Activated CD4-positive, alpha-beta T cell treated with anti-CD3 and anti-CD28 coated beads, Interleukin-2, Interleukin-4, amounts not matched to agents 100 ng/mL and 50 ng/mL, durations not matched to agents 16 hours and 8 hours (primary cell): ENCODE measurements at places on chromosomes 3 and 15.

DNA sequence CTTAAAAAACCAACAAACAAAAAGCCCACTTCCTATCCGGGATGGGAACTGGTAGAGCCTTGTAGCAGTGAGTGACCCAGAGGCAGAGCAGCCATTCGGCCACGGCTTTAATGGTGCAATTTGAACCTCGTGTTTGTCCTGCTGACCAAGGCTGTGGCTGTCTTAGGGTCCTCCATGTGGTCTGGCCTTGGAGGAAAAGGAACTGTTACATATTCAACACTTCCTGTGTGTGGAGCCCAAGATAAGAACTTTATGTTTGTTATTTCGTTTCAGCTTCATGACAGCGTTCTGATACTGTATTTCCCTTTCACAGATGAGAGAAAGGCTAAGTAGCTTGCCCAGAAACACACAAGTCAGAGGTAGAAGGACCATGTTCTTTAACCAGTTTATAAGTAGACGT lies 269.8 kb downstream of the SV2B start:
- no peak for DNase-seq

- no peak for DNase-seq
Measured at GRCh38 chr3:152234657-152235375, 33.9 kb upstream of the MBNL1 start.

GRCh38 chr3:149703466-149703865 lies 45.6 kb upstream of the WWTR1 start:
- DNase-seq, result no peak

DNA sequence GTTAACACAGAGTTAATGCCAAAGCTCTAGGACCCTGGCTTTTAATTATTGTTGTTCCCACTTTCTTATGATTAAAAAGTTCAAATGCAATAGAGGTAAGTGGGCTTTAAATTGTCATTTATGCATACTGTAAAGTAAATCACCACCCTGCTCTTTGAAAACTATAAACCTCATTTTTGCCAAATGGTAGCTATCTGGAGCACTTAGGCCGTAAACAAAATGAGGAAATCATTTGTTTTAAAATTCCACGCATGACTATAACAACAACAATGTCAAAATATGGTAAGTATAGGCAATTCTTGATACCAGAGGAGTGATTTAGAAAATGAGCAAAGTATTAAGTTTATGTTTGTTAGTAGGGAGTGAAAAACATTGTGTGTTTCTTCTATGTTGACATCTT lies 1.8 kb downstream of the UNC13C start:
- DNase-seq, result no peak

DNA sequence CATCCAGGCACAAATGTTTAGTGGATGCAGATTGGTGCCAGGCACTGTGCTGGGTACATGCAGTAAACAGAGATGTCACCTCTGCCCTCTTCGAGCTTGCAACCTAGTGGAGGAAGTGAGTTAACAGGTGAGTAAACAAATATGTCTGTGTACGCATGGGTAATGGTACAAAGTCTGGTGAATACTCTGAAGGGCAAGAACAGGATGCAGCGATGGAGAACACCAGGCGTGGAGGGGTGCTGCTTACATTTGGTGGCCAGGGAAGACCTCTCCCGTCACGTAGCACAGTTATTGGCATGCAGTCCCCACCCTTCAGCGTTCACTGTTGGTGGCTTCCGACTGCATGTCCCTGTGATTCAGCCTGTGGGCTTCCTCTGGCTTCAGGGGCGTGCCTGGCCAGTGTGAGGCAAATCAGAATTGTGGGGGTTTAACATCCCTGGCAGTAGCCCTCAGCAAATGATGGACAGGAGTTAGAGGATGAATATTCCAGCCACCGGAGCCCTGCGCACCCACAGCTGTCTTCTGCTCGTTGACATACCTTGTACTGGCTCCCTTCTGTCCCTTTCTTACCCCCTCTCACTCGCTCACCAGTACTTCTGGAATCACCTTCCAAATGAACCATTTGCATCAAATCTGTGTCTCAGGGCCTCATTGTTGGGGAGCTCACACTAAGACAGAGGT lies 9.1 kb upstream of the HDAC11 start:
- DNase-seq, result no peak

GRCh38 chr3:142095841-142096240 lies 53.5 kb downstream of the TFDP2 start:
- DNase-seq, result no peak

DNA sequence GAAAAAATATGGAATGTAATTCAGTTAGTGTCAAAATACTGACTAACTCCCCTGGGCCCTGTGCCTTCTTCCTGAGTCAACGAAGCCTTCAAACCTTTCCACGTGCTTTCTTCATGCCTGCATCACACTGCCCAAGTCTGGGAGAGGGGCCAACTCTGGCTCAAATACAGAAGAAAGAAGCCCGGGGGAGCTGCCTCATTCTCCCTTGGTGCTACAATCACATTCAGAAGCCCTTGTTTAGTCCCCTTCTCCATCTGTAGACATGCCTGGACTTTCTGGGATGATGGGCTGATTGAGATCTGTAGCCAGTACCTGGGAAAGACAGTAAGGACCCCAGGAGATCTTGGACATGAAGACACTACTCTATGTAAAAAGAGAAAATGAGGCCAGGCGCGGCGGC lies 77.8 kb upstream of the GSK3B start:
- DNase-seq, result no peak

GRCh38 chr15:37619358-37620042 lies 314.9 kb upstream of the TMCO5A start:
- no peak for DNase-seq
